GM12892 (cell line): ENCODE measurements at places on chromosomes 1 and 21.

DNA sequence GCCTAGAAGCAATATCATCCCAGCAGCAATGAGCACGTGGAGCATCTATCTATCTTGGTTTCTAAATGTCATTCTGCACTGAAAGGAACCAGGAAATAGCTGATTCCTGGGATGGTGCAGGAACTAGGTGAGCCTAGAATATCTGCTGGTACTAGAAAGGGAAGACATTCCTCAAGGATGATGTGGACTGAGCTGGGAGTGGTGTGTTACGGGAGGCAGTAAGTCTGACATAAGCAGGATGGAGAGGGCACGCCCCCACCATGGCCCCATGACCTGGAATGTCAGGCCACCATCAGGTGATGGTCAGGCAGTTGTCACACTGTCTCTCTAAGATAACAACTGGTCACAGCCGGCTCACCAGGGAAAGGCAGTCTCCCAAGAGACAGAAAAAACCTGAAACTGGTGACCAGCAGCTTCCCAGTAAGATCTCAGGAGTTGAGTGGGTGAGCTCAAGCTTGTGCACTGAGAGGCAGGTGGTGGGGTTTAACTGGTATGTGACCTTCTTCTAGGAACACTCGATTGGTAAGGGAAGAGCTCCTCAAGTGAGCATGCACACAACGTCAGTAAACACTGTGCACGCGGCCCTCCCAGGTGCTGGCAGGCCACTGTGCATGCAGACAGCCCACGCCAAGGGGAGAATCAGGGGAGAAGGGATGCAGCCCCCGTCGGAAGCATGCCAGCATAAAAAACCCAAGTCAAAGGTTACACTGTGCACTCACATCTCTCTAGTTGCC lies 148.7 kb downstream of the ADSS2 start:
- DNase-seq = no peak

GRCh38 chr1:160354388-160354985 lies 11.3 kb downstream of the NCSTN start:
- DNase-seq = no peak

GRCh38 chr1:235892734-235893413 lies 26.2 kb upstream of the LYST start:
- no peak for DNase-seq

GRCh38 chr1:28860332-28861073 lies 48.5 kb downstream of the OPRD1 start:
- no peak for DNase-seq
